Tibial nerve (tissue), 4 donors: ENCODE measurements at places on chromosomes 3 and 15. TPM values are rescaled to one million over a fixed set of nuclear protein-coding genes. Genes with fewer than 3 reads are reported as not detected.

The ITIH4 gene
- 24.9 TPM for total RNA-seq

The SLC2A2 gene
- total RNA-seq: not detected

The TMC3 gene
- total RNA-seq: not detected

DNA sequence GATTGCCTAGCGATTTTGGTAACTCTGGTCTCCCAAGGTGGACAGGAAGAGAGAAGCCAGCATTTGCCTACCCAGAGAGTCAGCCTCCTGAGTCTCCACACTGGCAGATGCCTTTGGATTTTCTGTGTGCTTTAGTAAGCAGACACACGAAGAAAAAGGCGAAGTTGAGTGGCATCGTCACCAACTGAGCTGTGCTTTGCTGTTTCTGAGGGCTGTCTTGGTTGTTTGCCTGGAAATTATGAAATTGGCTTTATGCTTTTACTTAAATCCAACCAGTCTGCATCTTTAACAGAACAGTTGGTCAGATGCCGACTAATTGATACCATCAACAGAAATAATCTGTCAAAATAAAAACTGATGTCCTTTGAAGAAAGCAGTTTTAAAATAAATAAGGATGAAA lies 56.0 kb downstream of the CACNA2D3 start:
- no peaks in the 10 kb centered on the region for H3K4me1 ChIP-seq
- no peaks in the 10 kb centered on the region for H3K27me3 ChIP-seq
- H3K27ac ChIP-seq: no peak overlapping the region
- no peak for DNase-seq
- no peaks in the 10 kb centered on the region for H3K36me3 ChIP-seq
